ENCODE measurements at places on chromosomes 7 and 10.

DNA sequence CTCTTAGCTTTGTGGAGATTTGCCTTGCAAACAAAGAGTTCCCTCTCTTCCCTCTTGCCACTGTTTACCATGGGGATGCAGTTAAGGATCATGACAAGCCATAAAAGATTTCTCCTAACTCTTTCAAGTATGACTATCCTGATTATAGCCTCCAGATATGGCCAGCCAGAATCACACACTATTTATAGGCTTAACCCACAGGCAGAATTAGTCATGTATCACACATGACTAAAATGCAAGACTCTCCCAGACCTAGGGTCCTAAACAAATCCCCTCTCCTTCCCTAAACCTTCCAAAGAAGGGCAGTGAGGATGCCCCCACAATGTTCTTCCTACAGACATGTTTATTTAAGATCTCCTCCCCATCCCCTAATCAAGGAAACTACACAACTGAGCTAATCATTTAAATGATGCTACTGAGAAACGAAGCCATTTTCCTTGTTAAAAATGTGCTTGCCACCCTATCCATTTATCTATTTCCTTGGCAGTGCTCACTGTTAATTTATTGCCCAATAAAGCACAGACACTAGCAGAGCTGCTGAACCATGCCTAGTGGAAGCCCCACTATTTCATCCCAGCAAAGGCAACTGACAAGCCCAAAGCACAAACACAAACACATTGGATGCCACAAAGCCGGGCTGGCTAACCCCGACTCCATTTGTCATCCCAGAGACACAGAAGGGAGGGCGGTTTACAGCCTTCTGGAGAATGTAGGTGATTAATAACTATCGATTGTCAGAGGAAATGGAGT is 363.4 kb downstream of the KCNMA1 start:
- no peak for DNase-seq

- DNase-seq, result no peak
Measured at GRCh38 chr7:149125189-149125862, 798 bp downstream of the ZNF425 start.

DNA sequence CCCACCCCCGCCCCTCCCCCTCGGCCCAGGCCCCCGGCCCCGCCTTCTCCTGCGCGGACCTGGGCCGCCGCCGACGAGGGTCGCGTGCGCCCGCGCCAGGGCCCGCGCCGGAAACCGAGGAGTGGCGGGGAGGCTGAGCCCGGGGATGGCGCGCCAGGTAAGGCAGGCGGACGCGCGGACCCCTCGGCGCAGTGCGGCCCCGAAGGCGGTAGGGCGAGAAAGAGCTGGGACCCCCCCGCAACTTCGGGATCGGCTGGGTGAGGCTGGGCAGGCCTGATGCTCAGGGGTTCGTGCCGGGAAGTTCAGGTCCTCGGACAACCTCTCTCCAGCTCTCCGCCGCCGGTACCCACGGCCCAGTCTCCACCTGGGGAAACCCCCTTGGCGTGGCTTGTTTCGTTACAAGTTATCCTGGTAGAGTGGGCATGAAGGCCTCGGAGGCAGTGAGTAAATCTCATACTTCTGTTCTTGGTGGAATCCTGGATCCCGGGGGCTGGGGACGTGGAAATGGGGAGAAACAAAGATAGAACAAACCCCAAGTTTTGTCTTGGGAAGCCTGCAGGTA is 58.4 kb downstream of the ZNF467 start:
- DNase-seq, result no peak

DNA sequence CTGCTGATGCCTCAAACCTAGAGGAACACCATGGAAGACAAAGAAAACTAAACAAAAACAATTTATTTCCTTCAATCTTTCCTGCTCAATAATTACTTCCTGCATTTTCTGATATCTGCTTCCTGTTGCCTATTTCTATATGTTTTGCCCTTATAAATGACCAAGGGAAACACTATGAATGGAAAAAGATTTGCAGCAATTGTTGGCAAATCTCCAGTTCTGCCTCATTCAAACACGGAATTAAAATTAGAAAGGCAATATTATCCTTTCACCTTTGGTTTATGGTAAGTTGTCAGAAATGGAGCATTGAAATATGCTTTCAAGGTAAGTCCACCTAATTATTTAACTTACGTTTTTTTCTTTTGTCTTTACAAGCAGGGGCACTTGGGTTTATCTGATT is 552.2 kb upstream of the ANKRD30A start:
- DNase-seq, result no peak

DNA sequence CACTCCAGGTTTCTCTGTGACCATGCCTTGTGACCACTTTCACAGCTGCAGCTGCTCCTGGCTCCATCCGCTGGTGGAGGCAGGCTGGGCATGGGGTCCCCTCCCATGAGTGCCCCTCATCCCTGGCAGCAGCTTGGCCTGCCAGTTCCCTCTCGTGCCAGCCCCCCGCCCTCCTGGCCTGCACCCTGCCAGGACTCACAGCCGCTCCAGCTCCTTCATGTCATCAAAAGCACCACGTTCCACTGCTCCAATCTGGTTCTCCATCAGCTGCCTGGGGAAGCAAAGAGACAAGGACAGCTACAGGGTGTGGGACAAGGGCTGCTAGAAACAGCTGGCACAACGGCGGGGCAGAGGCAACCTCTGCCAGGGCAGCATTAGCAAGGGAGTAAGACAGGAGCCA is 22.6 kb downstream of the SLIT1 start:
- DNase-seq, result no peak

DNA sequence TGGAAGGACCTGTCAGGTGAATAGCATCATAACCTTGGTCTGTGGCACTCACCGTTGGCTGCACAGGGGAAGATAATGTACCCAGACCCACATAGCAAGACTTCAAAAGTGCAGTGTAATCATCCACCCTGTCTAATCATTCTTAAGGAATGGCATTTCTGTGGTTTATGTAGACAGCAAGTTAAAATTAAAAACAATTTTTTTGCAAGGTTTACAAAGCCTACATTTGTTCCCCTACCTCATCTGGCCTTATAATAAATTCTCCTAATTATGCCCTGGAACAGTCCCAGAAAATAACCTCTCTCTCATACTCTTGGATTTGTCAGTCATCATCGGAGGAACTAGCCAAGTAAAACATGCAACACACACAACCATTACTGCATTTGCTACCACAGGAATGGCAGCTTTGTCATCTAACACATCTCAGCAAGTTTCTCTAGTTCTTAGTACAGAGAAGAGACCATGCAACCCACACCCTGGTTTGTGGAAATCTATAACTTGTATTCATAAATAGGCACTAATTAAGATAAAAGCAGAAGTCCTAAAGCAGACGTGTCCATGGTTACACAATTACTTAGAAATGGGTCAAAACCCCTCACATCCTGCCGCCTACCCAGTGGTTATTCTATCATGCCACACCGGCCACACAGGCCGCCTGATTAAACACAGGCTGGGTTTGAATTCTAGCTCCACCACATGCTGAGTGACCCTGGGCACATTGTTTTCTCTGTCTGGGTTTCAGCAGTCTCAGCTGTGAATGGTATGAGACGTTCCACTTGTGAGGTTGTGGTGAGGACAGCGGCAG is 19.1 kb downstream of the ABLIM1 start:
- peak; percentile 56 for DNase-seq

GRCh38 chr10:97095701-97096260 is 90.0 kb downstream of the SLIT1 start:
- no peak for DNase-seq

DNA sequence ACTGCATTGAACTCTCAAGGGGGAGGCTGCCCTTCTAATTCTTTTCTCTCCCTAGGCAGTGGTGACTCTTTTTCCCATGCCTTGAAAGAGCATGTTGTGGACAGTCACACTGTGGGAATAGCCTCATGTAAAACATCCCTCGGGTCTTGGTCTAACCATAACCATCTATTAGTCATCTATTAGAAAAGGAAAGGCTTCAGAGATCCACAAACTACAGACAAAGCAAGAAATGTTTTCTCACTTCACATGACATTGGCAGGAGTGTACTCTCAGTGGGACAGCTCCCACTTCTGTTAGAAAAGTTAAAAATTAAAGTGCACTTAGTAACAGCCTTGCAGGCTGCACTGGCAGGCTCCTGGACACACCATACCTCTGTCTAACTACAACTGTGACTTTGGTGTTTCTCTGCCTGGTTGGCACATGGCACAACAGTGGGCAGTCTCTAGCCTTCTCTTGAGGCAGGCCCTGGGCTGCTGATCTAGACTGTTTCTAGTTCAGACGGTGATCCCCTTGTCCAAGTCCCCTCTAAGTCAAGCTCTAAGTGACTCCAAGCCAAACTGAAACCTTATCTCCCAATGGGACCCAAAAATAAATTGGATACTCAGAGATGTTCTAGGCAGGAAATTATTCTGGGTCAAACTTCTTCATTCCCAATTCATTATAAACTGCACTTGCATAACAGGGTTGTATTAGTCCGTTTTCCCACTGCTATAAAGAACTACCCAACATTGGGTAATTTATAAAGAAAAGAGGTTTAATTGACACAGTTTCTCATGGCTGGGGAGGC is 57.9 kb upstream of the ITGB1 start:
- peak; percentile 38 for DNase-seq

DNA sequence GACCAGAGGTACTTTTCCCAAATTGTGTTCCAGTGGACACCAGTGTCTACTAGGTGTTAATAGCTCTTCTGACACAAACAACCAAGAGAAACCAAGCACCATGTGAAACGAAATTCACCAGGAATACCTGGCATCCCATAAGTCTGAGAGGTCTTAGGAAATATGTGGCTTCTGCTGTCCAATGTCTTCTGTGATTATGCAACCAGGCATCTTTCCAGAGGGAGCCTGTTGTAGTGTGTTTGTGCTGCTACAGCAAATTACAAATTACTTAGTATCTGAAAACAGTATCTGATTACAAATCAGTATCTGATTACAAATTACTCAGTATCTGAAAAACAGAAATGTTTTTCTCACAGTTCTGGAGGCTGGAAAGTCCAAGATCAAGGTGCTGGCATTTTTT is 133.6 kb upstream of the NPVF start:
- DNase-seq, result no peak

- DNase-seq, result no peak
Measured at GRCh38 chr10:78551184-78552005, 517.4 kb upstream of the ZMIZ1 start.

- DNase-seq, result no peak
Measured at GRCh38 chr7:44576228-44576627, 2.5 kb upstream of the DDX56 start.

GRCh38 chr7:149456506-149457421 is 4.1 kb downstream of the ZNF777 start:
- no peak for DNase-seq
